ENCODE measurements at places on chromosomes 6 and 20.

DNA sequence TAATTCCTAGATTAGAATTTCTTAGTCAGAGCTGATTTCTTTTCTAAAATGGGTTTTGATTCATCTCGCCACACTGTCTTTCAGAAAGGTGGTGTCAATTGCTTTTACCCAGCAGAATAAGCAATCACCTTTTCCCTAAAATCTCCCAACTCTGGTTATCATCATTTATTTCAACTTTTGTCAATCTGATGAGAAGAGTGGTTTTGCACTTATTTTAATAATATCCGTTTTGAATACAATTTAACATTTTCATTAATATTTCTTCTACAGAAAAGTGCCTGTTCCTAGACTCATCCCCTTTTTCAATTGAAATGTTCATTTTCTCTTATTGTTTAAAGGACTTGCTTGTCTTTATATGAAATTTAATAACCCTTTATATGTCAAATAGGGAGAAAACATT, 8.2 kb upstream of the NCR2 start:
- DNase-seq = no peak

GRCh38 chr20:42708266-42708665, 481.4 kb downstream of the PTPRT start:
- no peak for DNase-seq

DNA sequence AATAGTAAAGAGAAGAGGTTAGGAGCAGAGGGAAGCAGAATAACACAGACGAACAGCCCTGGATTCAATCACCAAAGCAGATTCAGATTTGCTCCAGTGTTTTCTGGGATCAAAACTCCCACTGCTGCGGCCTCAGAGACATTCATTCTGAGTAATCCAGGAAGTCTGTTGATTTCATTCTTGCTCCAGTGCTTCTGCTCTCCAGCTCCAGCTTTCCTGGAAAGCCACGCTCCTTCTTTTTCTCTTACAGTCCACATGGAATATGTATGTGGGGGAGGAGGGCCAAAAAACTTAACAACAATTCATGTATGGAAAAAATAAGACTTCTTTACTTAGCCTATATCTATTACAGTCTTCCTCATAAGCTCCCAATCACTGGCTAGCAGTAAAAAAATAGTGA, 26.4 kb upstream of the UST start:
- no peak for DNase-seq

DNA sequence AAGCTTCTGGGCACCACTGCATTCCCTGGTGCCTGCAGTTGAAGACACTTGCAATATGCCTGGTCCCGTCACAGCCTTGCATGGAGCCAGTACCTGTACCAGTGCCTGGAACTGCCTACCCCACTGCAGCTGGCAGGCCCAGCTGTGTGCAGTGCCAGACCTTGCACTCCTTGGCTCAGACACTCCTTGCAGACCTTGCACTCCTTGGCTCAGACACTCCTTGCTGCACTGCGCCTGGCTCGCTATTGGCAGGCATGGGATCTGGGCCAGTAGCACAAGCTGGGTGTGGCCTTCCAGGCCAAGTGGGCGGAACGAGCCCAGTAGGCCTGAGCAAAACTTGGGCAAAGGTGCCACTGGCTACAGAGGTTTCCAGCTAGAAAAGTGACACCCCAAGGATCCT, 1189.1 kb downstream of the GRIK2 start:
- no peak for DNase-seq

DNA sequence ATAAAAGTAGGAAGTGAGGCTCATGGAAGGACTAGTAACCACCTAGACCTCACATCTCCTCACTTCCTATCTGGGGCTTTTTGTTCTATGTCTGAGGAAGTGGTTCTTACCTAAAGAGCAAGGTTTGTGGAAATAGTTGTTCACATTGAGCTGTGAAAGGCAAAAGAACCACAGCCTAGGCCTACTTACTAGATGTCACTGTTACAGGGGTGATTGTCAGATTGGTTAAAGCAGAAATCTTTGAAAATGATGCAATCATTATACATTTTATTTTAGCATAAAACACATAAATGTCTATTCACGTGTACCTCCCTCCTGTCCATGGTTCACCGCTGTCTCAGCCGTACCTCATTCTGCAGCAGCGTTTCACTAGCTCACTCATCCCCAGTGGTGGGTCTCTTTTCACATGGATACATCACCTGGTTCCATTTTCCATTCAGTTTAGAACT, 268.8 kb downstream of the TMEM242 start:
- no peak for DNase-seq

DNA sequence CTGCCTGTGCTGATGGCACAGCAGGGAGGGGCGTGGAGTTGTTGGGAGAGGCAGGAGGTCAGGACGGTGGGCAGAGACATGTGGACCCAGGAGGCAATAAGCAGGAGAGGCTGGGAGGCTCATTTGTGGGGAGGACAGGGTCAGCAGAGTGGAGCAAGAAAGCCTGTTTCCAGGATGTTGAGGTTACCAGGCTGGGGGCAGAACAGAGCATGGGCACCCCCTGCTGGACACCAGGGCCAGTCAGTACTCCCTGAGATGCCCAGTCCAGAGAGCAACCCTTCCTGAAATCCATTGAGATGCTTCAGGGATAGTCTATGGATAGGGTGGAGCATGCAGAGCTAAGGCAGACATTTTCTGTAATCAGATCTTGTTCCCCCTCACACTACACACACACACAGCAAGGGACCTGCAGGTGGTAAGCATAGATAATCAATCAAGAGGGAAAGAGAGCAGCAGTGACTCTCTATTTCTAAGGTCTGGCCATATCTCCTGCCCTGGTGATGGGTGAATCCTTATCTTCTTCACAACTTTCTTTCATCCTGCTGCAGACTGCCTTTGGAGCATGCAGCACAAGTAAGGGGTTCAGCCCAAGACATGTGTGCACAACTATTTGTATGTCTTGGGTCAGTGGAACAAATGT, 41.7 kb downstream of the MOCS1 start:
- no peak for DNase-seq

DNA sequence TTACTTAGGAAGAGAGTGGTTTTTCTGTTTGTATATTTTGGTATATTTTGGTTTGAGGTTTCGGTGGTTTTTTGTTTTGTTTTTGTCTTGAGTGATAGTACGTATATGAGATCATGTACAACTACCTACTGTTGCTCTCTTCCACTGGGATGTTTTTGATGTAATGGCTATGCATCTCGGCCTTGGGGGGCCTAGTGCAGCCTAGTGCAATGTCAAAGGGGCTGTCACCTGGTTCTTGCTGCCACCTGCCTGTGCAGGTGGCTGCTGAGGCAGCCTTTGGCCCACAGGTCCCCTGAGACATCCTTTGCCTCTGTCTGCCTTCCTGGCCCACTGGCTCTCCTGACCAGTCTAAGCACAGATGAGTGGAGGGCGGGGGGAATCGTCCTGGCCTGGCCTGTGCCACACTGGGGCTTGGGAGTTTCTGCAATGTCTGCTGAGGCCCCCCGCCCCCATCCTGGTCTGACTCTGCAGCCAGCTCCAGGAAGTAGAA, 546.6 kb downstream of the CD83 start:
- DNase-seq = no peak

DNA sequence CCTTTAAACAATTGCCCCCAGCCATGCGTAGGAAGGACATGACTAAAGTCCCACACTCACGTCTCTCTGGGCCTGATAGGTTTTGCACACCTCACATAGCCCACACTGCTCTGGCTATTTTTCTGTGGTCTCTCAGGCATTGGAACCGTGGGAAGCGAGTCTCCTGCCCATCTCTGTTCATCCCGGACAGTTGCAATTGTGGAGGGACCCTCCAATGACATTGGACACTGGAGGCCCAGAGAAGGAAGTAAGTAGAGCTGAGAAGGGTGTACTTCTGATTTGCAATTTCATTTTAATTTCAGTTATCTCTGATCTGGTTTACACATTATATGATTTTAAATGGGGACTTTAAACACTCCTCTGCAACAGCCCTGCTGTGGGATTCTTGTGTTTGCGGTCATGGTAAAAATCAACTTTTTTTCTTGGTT, 23.3 kb upstream of the CST3 start:
- DNase-seq = no peak

DNA sequence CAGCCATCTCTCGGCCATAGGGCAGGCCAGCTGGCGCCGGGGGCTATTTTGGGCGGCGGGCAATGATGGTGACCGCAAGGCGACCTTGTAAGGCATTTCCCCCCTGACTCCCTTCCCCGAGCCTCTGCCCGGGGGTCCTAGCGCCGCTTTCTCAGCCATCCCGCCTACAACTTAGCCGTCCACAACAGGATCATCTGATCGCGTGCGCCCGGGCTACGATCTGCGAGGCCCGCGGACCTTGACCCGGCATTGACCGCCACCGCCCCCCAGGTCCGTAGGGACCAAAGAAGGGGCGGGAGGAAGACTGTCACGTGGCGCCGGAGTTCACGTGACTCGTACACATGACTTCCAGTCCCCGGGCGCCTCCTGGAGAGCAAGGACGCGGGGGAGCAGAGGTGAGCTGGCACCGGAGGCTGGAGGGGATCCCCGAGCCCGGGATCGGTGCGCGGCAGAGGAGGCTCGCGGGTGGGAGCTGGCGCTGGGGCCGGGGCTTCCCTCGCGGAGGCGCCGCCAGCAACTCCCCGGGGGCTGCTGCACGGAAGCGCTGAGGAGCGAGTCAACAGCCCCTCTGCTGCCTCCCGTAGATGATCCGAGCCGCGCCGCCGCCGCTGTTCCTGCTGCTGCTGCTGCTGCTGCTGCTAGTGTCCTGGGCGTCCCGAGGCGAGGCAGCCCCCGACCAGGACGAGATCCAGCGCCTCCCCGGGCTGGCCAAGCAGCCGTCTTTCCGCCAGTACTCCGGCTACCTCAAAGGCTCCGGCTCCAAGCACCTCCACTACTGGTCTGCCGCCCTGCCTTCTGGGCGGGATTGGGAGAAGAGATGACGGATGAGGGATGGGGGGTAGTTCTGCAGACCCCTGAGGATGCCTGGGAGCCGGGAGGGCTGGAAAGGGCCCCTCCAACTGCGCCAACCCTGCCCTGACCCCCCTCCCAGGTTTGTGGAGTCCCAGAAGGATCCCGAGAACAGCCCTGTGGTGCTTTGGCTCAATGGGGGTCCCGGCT, at the start of the genes CTSA and NEURL2:
CTSA (plus strand) TSS at position 351 of the 999 bp plus-strand sequence; CDS start at position 585, 234 bp downstream.
NEURL2 (minus strand) TSS at position 224 of the 999 bp plus-strand sequence; CDS start at position 7, 217 bp downstream.
- DNase-seq = peak; percentile 80

- DNase-seq = no peak
These were observed 35.3 kb downstream of the EFCAB8 start for GRCh38 chr20:32894026-32894483.

GRCh38 chr6:150999576-150999975, 134.1 kb downstream of the MTHFD1L start:
- no peak for DNase-seq

DNA sequence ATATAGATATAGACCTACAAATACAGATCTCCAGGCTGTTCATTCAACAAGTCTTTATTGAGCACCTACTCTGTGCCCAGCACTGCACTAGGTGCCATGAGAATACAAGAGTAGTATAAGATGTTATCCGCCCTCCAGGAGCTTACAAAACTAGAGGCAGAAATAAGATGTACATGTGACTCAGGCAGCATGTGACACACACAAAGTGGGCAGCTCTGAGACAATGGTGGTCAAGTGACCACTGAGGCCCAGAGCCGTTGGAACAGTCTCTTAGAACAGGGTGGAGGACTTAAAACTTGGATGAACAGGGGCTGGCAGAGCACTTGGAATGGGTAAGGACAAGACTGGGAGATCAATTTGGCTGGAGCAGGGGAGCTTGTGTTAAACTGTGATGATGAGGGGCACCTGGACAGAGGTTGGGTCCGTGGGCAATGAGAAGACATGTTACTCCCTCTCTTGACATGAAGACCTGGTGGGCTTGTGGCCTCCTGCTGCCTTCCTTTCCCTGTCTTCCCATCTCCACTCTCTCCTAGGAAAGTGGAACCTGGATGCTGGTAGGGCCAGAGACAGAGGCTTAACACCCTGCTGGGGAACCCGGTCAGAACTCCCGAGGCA, 21.2 kb downstream of the TRIM15 start:
- no peak for DNase-seq

DNA sequence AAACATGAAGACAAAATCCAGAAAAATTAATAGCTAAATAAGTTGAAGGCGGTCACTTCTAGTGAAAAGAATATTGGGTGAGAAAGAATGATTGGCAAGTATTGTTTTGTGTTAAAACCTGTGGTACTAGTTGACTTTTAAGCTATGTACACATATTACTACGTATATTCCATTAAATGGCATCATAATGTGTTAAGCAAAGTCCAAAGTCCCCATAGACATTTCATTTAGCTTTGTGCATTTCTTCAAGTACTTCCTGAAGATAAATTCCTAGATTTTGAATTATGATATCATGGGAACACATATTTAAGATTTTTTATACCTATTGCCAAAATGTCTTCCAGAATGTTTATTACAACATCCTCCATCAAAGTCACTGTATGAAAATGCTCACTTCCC, 272.7 kb upstream of the IRAK1BP1 start:
- no peak for DNase-seq

DNA sequence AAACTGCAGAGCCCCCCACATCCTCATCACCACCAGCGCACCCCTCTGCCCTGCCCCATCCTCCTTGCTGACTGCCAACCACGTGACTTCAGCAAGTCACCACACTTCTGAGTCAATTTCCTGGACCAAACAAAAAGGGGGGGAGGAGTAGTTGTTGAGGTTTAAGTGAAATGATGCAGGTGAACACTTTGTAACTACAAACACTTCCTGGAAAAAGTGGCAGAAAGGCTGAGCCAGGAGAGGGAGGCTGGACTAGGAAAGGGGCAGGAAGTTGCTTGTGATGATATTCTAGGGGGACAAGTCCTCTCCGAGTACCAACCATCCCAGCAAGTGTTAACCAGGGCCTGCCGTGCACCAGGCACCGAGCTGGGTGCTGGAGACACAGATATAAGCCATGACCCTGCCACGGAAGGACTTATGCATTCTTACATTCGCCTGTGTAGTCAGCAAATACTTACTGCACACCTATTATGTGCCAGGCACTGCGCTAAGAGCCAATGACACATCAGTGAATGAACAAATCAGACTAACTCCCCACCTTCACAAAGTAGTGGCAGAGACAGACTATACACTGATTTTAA, 67.3 kb downstream of the PREX1 start:
- DNase-seq = peak; percentile 67

Measured in stimulated activated CD8-positive, alpha-beta memory T cell treated with anti-CD3 and anti-CD28 coated beads, Interleukin-15, amount 100 ng/mL, for 4 hours (primary cell).